Cardiac fibroblast (primary cell): ENCODE measurements at places on chromosomes 16 and 17.
A peak's percentile ranks its signal among the peaks of the same experiment; 100 is the strongest.

GRCh38 chr16:67967183-67967957 is 1.1 kb downstream of the SLC12A4 start:
- no peak for DNase-seq

DNA sequence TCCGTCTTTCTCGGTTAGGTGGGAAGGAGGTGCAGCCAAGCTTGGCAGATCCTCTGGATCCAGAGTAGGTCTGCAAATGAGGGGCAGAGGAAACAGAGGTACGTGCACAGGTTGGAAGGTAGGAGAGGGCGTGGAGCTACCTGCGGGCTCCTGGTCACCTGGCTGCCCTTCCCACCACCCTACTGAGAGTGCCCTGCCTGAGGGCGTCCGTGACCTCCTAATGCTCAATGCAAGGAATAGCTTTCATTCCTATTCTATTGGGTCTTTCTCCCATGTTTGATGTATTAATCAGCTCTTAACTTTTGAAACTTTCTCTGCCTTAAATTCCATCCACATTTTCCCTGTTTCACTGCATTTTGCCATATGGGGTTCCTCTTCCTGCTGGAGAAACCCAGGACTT is 44.6 kb downstream of the MYH13 start:
- DNase-seq: no peak

DNA sequence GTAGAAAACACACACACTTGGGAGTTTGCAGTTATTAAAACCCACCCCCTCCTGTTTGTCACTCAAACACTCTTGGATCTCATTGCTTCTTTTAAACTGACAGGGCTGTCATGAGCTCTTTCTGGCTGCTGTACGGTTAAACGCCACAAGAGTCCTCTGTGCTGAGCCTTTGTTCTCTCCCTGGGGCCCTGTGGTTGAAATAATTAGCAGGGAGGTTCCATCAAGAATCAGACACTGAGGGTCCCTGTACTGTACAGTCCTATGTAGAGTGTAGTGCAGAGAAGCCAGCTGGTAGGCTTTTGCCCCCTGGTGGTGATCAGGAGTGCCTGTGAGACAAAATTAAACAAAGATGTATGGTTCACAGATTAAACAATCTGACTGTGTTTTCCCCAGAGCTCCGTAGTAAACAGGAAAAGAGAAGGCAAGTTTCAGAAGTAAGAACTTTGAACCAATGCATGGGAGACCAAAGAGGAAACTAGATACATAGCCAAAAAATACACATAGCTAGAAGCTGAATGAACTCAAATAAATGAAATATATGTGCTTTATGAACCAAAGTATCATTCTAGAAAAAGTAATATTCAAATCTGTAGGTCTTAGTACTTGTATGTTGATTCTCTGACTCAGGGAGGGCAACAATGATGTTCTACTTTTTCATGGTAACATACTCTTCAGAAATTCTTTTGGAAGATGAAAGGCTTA is 1.4 kb upstream of the SSH2 start:
- peak; percentile 84 for DNase-seq

DNA sequence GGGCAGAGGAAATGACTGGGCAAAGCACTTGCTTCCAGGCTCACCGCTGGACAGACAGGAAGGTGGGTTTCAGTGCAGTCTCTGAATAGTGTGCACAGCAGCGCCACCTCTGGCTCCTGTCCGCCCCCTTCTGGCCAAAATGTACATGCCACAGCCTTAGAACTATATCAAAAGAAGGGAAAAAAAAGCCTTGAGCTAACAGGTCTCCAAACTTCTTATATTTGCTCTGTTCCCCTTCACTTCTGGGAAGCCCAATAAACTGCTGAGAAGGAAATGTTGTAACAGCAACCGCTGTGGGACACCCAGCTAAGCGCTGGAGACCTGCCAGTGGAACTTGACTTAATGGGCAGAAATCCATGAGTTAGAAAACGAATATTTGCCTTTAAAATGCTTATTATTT is 17.5 kb downstream of the COG7 start:
- peak; percentile 69 for DNase-seq

DNA sequence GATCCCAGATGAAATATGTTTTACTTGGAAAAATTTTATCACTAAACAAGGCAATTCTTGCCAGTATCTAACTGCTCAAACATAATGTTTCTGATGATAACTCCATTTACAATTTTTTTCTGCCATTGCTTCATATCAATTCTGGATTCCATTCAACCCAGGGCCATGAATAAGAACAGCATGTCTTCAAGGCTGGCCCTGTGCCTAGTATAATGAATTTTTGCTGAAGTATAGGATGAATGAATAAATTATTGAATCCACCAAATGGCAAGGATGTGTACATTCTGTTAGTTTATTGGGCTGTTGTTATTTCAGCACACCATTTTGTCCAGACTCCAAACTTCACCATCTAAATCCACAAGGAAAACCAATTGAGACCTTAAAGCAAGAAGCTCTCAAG is 414.7 kb downstream of the HS3ST3B1 start:
- peak; percentile 40 for DNase-seq

- no peak for DNase-seq
Measured at GRCh38 chr17:67364847-67365737, 1.3 kb downstream of the PSMD12 start.

DNA sequence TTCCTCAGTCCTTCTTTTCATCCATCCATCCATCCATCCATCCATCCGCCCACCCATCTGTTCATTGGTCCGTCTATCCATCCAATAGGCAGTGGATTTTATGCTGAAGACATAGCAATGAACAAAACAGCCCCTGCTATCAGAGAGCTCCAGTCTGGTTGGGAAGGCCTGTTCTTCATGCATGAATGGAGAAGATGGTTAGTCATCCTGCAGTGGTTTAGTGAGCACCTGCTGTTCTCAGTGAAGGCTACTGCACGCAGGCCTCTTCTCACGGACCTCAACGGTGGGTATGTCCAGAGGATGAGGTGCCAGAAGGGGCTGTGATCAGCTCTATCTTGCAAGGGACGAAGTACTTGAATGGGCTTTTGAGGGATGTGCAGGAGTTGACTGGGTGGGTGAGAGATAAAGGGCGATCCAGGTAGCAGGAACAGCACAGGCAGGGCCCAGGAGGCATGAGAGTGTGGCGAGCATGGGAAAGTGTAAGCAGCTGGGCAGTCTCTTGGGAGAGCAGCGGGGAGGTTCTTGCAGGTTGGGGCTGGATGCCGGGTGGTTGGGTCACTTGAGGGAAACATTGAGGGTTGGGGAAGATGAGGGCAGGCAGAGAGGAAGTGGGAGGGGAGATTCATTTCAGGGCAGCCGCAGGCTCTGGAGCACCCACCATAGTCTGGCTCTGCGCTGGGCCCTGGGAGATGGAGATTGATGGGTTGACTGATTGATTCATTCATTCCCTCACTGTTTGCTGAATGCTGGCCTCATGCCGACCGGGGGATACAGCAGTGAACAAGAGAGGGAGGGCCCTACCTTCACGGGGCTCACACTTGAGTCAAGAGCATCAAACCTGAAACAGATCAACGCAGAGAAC is 115.0 kb upstream of the CIBAR2 start:
- no peak for DNase-seq

GRCh38 chr16:74837056-74837455 is 62.4 kb upstream of the FA2H start:
- DNase-seq: peak; percentile 5

DNA sequence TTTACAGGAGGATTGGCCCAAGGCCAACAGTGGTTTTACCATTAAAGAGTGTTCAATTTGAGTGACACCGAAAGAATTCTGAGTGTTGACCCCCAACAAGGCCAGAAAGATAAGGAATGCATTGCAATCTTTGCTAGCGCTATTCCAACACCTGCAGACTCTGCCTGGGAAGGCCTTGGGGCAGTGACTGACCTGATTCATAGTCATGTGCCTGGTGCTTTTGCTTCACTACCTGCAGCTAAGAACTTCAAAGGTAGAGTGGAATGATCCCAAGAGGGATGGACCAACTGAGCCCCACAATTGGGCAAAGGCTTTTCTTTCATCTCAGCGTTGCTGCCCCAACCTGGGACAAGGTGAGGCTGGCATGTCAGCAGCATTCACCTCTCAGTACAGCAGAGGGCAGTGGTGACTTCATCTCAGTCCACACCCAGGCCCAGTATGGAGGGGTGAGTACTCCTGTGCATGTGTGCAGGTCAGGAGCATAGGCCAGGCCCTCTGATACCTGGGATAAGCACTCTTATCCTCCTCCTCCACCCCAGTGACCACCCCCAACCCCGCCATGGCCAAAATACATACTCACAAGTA is 149.6 kb upstream of the GNAO1 start:
- DNase-seq: peak; percentile 2

DNA sequence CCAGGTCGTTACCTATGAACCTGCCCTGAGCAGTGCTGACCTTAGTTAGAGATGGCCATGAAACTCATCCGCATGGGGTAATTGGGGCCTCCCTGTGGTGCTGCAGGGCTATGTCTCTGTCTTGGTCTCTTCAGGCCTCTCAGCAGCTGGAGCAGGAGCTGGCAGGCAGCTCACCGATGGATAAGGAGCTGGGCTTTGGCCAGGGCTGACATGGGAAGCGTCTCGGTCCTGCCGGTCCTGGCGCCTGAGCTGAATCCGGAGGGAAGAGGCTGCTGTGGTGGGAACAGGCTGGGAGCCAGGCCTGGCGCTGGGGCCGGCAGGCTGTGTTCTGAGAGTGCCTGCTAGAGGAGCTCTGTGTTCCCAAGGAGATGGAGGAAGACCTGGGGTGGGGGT is 10.1 kb downstream of the IL32 start:
- no peak for DNase-seq

GRCh38 chr16:8727857-8728618 is 53.6 kb downstream of the ABAT start:
- DNase-seq: no peak

DNA sequence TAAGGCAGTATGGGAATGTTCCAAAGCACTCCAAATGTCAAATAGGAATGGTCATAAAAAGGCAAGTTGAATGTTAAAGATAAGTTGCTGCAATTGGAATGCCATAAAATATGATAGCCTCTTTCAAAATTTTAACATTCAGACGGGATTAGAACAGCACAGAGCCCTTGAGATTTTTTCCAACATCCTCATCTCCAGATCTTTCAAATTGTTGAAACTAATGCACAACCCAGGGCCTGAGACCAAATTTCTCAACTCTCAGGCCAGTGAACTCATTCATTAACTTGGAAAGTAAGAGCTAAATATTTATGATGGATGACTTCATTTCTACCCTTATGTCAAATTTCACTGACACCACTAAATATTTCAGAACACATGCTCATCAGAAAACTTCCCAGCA is 346.5 kb upstream of the XYLT1 start:
- no peak for DNase-seq

GRCh38 chr17:72386619-72387237 is 265.9 kb downstream of the SOX9 start:
- DNase-seq: no peak

GRCh38 chr17:59757470-59757869 is 50.0 kb downstream of the VMP1 start:
- DNase-seq: no peak

DNA sequence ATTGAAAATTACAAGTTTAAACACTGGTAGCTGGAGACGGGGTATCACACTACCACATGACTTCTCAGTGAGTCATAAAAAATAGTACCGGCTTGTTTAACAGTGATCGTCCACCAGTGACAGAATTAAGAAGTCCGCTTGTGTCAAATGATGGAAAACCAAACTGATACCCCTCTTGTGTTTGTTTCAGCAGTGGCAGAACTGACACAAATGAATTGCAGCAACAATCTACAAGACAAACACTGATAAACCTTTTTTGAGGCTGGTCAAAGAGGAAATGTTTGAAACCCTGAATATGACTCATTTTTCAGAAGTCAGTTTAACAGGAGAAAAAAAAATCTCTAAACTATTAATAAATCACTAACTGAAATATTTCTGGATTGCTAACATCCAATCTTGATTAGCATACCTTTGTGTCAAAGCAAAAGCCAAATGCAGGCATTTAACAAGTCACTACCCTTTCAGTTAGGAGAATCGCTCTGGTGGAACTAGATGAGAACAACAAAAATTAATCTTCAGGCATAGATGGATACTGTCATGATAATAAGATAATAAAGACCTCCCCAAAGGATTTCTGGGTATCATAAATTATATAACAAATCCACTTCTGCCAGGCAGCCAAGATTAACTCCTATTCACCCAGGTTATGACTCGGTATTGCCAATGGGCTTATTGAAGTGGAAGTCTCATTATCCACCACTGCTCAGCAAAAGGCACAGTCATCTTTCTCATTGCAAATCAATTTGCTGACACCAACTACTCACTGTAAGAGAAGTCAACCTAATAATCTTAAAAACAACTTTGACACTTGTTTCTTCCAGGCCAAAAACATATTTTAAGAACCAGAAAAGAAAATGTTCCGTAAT is 20.8 kb downstream of the DCUN1D3 start:
- peak; percentile 59 for DNase-seq

- DNase-seq: peak; percentile 90
Measured at GRCh38 chr17:37047631-37048104, 98.9 kb downstream of the AATF start.

DNA sequence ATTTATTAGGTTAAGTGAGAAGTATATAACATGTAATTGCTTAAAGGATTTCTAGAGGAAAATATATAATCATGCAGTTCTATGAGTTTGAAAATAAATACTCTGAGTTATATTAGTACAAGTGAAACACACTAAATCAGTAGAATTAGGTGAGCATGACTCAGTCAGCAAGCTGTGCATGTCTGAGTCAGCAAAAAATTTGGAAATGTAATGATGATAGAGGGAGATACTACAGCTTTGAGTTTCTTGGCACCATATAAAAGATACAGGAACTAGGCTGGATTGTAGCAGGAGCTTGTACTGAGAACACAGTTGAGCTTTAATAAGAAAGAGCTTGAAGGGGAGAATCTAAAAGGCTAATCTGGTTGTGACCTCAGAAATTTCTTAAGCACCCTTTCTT is 1224.6 kb downstream of the CDH8 start:
- no peak for DNase-seq

GRCh38 chr16:84531671-84532111 is 27.2 kb upstream of the MEAK7 start:
- no peak for DNase-seq

DNA sequence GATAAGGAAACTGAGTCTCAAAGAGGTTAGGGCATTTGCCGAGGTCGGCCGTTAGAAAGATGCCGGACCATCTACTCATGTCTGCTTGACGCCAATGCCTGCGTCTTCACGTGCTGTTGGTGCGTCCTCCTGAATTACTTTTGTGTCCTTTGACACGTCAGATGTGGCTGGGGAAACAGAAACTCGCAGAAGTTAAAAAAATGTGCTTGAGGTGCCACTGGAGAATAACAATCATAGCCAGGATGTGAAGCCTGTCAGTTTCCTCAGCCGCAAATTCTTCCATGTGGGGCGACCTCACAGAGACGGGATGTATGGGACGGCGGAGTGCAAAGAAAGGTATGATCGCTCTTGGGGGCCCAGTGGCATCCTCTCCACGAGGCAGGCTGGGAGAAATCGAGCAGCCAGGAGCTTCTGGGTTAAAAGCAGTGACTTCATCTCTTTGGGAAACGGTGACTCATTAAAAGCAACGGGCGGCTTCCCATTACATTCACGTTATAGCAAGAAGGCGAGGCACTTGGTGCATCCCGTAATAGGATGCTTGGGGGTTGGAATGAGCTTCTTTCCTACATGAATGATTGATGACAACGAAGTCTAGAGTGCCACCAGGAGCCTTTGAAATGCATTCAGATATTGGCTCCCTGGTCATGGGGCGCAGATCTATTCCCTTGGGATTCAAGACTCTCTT is 67.8 kb downstream of the BMERB1 start:
- peak; percentile 94 for DNase-seq
